ENCODE measurements at places on chromosomes 5 and 9.
A peak's percentile ranks its signal among the peaks of the same experiment; 100 is the strongest.

GRCh38 chr5:14306329-14306815 lies 163.2 kb downstream of the TRIO start:
- DNase-seq: no peak

- DNase-seq: peak; percentile 37
Measured at GRCh38 chr5:88674356-88675167, 208.4 kb downstream of the MEF2C start.

DNA sequence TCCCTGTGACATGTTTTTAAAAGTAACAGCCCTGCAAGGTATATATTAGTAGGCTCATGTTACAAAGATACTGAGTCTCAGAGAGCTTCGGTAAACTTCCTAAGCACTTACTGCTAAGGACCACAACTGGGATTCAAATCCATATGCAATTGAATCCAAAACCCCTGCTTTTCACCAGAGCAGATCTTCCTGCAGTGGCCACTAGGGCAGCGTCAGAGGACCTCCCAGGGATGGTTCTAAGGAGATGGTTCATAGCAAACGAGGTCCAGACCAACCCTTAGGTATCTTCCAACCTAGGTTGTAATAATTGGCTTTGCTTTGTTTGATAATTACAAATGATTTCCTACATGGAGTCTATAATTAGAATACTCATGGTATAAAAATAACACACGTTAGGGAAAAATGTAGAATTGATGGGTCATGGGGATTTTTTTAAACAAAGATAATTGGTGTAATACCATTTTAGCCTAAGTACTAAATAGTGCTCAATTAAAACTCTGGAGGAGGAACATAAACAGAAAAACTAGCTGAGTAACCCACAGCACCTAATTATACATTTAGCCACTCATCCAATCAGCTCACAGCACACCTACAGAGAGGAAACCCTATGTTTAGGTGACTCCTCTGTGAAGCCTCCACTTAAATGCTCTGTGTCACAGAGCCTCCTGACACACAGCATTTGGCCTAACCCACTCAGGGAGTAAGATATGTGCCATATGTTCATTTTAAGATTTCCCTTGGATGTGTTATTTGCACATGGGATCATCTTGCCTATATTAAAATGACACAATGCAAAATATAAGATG lies 10.0 kb upstream of the CAST start:
- peak; percentile 28 for DNase-seq

GRCh38 chr5:91053741-91054025 lies 329.4 kb downstream of the ARRDC3 start:
- DNase-seq: no peak

DNA sequence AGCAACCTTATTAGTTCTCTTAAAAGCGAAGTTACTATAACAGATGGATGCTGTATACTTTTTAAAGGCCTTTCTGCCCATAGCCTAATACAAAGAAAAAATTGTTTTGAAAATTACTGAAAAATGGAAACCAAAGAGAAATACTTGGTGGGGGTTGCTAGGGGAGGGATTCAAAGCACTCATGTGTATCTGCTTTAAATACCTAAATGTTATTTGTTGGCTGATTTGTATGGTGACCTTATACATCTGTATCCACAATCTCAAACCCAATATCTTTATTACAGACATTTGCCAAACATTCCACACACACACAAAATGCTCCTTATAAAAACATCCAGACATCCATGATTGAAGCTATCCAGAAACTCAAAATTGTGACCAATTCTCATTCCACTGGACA lies 172.0 kb downstream of the ADAMTS12 start:
- DNase-seq: no peak

DNA sequence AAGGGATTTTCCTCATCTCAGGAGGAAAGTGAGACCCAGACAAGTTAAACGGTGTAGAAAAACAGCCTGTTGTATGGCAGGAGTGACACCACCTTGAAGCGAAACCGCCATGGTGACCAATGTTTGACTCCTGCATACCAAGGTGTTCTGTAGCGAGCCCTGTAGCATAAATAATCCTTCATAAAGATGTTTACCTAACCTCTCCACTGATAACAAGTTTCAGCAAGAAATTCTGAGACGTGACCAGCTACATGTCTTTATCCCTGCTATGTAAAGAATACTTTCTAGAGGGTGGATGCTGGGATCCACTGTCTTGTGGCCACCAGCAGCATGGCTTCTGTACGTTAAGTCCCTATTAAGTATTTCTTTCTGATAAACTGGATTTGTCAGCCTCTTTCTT lies 148.1 kb downstream of the MPDZ start:
- no peak for DNase-seq

- DNase-seq: peak; percentile 25
Measured at GRCh38 chr5:95835682-95836385, 13.3 kb upstream of the GLRX start.

- DNase-seq: no peak
Measured at GRCh38 chr9:120505186-120505585, 74.8 kb downstream of the CDK5RAP2 start.

DNA sequence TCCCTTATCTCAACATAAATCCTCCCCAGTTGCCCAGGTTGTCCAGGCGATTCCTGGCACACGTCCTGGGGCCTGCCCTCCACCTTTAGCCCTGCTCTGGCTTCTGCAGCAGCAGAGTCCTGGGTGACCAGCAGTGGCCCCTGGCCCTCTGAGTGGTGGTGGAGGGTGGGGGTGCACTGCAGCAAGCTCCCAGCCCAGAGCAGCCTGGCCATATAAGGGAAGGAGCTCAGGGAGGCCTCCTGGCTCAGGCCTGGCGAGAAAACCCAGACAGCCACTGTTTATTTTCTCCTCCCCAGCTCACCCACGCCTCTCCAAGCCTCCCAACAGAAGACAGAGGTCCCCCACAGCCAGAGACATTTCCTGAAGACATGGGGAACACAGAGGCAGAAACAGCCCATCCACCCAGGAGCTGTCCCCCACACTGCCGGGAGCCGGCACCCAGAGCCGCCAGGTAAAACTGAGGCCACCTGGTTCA lies 44.7 kb upstream of the IL17B start:
- DNase-seq: no peak

DNA sequence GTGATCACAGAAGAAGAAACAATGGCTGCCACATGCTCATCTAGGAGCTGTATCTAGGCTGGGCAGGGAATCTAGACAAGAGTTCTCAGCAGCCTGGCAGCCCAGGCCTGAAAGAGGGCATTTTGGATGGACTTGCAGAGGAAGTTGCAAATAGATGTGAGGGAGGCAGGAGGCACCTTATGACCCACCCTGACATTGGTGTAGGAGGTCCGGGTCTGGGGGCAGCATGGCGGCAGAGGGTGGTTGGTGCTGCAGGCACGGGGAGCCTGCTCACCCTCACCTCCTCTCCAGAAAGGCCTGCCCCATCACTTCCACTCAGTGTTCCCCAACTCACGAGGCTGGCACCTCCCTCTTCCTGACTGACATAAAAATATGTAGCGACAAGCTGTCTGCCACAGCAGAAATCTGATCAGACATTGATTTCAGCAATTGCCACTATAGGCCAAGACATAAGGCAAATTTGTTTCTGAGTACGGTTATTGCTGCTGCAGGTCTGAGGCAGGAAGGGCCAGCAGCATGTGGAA lies 217.6 kb downstream of the PBX3 start:
- DNase-seq: no peak

- DNase-seq: no peak
Measured at GRCh38 chr9:35905051-35905781, 786 bp upstream of the HRCT1 start.

DNA sequence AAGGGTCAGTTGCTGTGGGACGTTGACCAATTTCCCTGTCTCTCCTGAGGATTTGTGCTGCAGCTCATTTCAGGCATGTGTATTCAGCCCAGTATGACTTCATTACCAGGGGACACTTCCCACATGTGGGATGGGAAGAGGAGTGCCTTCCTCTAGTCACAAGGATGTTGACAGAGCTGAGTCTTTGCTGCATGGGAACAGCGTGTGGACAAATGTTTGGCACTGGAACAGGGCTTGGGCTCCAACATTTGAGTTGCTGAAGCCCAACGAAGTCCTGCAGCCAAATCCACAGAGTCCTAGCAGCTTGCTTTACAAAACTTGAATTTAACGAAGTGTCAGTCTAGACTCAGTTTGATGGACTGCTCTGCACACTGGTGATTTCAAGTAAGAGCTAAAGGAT lies 283.2 kb downstream of the SH3GL2 start:
- no peak for DNase-seq
